ENCODE measurements at places on chromosomes 13 and 19.

- no peak for DNase-seq
Observed at GRCh38 chr19:32416749-32417456, 11.3 kb downstream of the DPY19L3 start.

DNA sequence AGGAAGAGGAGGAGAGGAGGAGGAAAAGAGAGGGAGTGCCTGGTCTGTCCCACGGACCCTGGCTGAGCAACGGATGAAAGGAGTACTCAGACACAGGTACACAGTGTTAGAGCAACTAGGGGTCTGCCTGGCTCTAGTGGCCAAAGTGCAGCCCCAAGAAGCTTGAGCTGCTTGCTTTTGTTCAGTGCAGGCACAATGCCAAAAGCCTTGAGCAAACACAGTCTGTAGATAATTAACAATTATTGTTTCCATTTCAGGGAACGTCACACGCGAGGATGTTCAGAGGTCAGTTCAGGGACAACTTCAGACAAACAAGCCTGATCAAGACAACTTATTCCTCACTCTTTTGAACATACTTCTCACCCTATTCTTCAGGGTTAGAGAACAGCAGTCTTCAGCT lies 32.2 kb upstream of the ZNF726 start:
- no peak for DNase-seq

- no peak for DNase-seq
Observed at GRCh38 chr13:100544866-100545683, 43.5 kb downstream of the GGACT start.

DNA sequence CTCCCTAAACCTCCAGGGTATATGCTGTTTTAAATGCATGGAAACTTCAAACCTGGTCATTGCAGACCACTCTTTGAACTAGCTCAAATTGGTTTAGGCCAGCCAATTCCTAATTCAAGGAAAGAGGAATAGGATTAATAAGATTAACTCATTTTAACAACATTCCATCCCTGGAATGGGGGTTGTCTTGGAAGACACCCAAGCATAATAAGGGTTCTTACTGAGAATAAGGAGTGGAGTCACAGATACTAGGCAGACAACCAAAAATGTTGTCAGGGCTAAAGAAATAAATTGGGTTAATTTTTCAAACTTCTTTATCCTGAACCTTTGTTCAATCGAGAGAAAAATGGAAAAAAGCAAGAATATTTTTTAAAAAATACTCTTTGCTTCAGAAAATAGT lies 186.2 kb downstream of the PCDH9 start:
- no peak for DNase-seq

DNA sequence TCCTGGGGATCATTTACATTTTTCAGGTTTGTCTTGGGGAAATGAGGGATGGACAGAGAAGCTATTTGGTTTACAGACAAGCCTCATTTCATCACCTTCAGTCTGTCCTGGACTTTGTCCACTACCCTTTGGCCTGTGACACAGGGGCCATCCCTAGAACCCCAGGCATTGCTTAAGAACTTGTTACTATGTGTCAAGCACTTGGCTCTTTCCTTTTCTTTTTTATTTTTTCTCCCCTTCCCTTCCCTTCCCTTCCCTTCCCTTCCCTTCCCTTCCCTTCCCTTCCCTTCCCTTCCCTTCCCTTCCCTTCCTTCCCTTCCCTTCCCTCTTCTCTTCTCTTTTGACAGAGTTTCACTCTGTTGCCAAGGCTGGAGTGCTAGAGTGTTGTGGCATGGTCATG lies 253.1 kb downstream of the OLFM4 start:
- DNase-seq: no peak

- DNase-seq: no peak
Observed at GRCh38 chr13:101474419-101474957, 22.0 kb downstream of the ITGBL1 start.

DNA sequence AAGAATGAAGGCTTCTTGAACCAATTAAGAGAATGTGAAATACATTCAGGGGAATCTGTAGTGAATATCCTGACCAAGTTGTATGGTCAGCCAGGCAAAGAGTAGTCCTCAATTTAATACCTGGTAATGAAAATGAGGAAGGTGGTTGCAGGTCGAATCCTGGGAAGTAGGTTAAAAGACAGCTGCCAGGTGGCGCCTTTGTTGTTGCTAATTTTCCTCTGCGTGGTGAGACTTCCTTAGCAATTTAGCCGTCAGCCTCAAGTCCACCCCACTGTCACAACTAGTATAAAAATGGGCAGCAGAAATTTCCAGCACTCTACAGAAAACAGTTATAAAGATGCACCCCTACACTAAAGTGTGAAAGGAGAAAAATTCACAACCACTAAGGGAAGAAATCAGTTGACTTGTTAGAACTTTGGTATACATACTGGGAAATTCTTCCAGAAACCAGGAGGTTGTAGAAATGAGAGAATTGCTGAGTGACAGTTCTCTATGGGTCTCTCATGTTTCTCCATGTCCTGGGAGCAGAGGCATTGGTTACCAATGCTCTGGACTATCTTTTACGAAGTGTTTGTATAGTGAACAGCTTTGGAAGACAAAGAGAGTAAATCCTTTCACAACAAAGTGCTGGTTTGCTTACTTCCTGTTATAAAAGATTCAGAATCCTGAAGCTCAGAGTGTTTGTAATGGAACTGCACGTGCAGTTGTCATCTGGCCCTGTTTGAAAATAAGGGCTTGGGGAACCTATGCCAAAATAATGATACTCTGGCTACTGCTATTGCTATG lies 235.9 kb downstream of the NHLRC3 start:
- peak; percentile 30 for DNase-seq

- no peak for DNase-seq
Observed at GRCh38 chr13:73610799-73611592, 523.2 kb downstream of the KLF12 start.

- no peak for DNase-seq
Observed at GRCh38 chr13:64934569-64935362, 2295.4 kb downstream of the PCDH9 start.

GRCh38 chr19:55160128-55160985 lies 2.8 kb upstream of the TNNI3 start:
- peak; percentile 88 for DNase-seq

GRCh38 chr13:37595162-37595561 lies 3.4 kb downstream of the POSTN start:
- DNase-seq: no peak

DNA sequence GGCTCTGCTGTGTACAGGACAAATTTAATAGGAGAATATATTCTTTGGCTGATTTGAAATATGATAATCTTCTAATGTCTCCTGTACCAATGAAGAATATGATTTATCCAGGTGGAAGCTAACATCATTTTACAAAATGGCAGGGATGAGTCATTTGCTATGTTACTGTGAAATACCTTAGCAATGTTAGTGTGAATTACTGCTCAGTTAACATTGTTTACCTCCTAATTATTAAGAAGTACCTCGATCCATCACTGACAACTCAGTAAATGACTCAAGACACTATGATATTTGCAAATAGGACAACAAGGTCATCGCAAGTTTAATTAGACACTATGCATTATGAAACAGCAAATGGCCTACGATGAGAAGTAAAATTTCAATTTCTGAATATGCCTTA lies 309.1 kb upstream of the EDNRB start:
- no peak for DNase-seq

- no peak for DNase-seq
Observed at GRCh38 chr19:4699826-4700692, 23.6 kb downstream of the DPP9 start.

GRCh38 chr13:70893832-70894231 lies 785.6 kb upstream of the KLHL1 start:
- DNase-seq: peak; percentile 13

DNA sequence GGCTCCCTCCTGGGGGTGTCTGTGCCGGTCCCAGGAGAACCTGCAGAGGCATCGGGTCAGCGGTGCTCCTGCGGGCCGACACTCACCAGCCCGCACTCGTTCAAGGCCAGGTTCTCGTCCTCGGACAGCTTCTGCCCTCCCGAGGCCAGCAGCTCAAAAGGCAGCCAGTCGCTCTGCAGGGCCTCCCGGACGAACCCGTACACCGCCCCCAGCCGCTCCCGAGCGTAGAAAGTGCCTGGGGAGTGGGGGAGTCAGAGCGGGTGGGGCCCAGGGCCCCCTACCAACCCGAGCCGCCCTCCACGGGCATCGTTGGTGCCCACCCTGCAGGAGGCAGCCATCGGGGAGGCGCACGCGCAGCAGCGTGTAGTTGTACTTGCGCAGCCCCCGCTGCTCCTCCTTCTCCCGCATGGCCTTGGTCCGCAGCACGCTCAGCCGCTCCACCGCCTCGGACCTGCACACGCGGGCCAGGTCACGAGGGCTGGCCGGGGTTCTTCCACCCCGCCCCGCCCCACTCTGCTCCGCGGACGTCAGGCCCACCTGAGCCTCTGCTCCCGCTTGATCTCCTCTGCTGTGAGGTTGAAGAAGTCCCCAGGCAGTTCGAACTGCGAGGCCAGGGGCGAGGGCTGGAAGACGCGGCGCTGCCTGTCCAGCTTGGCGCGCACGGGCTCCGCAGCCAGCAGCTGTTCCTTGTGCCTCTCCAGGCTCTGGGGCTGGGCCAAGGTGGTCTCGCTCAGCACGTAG lies 11.5 kb downstream of the UBXN6 start:
- no peak for DNase-seq

DNA sequence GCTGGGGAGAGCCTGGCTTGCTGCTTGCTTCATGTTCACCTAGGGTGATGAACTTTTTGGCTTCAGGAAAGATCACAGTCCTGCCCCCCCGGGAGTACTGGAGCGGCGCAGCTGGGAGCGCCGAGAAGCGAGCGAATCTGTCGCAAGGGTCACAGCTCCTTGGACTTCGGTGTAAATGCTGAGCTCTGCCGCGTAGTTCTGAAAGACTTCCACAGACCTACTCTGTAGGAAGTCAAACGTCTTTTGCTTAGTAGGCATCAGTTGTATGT lies 2.7 kb downstream of the ING1 start:
- DNase-seq: peak; percentile 48

GRCh38 chr13:21538280-21538679 lies 65.7 kb downstream of the MICU2 start:
- DNase-seq: no peak

DNA sequence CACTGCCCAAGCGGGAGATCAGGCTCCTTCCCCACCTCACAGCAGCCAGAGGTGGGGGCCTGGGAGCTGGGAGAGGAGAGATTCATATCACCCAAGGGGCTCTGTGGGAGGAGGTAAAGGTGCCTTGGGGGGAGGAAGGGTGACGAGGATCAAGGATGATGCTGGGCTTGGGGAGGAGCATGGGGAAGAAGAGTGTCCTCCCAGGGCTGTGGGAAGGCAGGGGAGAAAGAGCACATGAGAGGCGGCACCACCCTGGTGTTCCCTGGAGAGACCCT lies 82.7 kb downstream of the ANKRD10 start:
- no peak for DNase-seq

- peak; percentile 95 for DNase-seq
Observed at GRCh38 chr13:76937281-76937820, 11.0 kb upstream of the ACOD1 start.

DNA sequence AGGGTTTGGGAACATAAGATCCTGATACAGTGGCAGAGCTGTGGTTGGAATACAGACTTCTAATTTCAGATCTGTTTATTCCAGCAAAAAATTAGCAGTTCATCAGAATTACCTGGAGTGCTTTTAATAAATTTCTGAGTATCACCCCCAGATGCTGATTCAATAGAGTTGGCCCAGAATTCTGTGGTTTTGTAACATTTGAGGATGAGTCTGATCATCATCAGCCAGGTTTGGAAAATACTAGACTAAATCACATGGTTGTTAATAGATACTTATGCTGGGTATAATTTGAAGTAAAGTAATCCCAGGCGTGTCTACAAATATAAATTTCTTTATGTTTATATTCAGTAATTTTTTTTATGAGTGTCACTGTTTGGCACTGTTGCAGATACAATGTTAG lies 4.8 kb downstream of the USPL1 start:
- no peak for DNase-seq

DNA sequence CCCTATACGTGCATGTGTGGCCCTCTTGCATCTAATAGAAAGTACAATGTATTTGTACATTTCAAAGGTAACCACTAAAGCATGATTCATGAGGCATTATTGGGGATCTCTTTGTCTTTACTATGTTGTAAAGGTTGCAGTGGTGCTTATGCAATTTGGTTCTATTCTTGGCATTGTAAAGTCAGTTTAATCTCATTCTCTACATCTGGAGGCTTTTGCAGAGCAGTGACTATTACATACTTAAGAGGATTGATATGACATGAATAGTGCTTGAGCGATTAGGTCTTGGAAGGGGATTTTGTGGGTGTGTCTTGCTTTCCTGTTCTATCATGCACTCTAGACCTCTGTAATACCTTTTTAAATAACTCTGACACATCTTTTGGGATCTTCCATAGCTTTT lies 610.0 kb downstream of the EFNB2 start:
- DNase-seq: no peak

GRCh38 chr13:66859078-66859477 lies 371.1 kb downstream of the PCDH9 start:
- no peak for DNase-seq

- DNase-seq: peak; percentile 79
Observed at GRCh38 chr13:61531383-61532065, 115.9 kb upstream of the PCDH20 start.

All from inflammatory macrophage (primary cell).